MCF 10A (cell line): ENCODE measurements at places on chromosomes 11 and 22.
A peak's percentile ranks its signal among the peaks of the same experiment; 100 is the strongest.

DNA sequence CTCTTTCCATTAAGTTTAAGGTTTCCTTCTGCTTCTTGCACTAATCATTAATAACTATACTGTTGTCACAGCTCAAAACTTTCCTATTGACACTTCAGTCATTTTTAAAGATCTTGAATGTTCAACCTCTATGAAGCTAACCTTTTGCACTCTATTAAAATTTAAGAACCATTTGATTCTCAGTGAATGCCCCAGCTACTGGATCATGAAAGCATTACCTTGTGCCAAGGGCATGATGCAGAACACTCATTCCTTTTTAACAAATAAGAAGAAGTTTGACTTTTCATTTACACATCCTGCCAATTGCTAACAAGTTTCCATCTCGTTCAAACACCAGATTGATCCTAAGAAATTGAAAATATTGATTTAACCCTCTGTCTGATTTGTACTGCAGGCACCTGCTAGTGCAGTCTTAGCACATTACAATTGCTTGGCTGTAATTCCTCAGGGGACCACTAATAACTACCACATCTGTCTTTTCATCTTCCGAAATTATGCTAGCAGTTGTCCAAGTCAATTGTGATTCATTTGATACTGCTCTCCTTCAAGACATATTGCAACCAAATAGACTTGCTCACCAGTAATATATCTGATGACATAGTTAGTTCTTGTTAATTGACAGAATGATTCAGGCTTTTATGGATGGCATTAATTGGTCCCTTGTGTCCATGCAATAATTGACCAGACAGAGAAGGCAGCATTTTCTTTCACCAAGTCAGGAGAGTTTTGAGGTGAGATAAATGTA is 158.4 kb downstream of the TEAD1 start:
- no peak for DNase-seq

- no peak for DNase-seq
Measured at GRCh38 chr22:45526281-45526680, 23.6 kb downstream of the FBLN1 start.

- DNase-seq: peak; percentile 63
Measured at GRCh38 chr11:95364324-95365295, 133.6 kb upstream of the SESN3 start.

GRCh38 chr11:110951037-110951949 is 239.1 kb upstream of the ARHGAP20 start:
- DNase-seq: no peak

DNA sequence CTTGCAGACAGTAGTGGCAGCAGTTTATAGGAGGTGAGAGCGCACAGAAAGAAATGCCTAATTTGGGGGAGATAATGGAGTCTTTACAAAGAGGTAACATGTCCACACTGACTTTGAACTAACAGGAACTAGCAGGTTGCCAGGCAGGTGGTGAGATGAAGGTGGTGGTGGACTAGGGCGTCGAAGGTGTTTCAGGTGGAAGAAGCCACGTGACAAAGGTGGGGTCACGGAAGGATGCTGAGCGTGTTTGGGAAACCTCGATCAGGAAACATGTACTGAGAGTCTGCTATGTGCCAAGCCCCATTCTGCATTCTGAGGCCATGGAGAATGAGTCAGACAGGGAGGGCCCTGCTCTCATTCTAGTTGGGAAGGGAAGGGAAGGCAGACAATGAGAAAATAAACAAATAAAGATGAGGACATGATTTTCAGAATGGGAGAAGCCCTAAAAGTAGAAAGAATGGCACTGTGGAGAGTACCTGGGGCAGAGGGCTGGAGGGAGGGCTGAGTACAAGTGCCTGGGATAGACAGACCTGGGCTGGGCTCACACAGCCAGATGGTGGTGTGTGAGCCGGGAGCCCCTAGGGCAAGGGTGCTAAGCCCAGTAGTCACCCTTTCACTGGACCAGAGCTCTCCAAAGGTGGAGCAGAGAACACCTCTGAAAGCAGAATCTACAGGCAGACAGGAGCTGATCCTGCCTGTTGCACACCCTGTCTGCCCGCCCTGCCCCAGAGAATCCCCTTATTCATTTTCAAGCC is 16.2 kb upstream of the NNMT start:
- peak; percentile 86 for DNase-seq

- DNase-seq: no peak
Measured at GRCh38 chr22:21902296-21903087, 35.0 kb upstream of the MAPK1 start.

DNA sequence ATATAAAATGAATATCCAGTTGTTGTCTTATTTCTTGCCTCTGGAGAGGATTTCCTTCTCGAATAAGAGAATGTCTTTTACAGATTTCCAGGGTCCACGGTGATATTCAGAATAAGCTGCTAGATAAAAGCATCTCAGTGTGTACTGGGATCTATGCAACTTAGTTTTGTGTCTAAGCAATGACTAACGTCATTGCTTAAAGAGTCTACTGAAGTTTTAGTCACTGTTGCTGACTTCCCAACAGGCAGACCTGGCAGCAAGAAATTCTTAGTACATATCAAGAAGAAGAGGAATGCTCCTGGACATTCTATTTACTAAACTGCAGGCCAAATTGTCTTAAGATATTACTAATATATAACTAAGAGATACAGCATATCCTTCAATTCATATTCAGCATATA is 70.3 kb downstream of the SOX6 start:
- DNase-seq: no peak

- DNase-seq: peak; percentile 8
Measured at GRCh38 chr11:65415499-65416340, 6.9 kb upstream of the NEAT1 start.

- no peak for DNase-seq
Measured at GRCh38 chr11:130715085-130715876, 201.0 kb downstream of the SNX19 start.

DNA sequence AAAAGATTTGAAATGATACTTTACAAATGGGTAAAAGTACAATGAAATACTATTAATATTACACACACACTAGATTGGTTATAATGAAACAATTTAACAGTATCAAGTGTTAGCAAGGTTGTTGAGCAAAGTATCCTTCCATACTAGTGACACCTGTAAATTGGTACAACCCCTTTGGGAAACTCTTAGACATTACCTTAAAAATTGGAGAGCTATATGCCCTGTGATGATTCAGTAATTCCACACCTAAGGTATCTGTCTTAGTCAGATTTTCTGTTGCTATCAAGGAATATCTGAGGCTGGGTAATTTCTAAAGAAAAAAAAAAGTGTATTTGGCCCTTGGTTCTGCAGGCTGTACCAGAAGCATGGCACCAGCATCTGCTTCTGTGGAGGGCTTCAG is 7.4 kb upstream of the GDPD4 start:
- DNase-seq: no peak

DNA sequence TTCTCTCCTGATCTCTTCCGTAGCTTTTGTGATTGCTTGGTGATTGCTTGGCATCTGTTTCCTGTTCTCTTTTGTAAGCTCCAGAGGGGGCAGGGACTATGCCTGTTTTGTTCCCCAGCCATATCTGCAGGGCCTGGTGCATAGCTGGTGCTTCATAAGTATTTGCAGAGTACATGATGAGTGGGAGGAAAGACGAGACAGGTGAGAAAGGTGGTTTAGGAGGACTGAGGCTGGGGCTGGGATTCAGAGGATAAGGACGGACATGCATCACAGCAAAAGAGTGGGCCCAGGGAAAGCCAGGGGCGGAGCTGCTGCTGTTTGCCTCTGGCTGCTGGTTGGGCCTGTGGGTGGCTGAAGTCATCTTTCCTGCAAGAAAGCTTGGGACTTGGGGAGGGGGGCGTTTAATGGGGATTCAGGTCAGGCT is 62.4 kb downstream of the DSCAML1 start:
- no peak for DNase-seq

- DNase-seq: no peak
Measured at GRCh38 chr11:94315664-94316063, 11.3 kb downstream of the IZUMO1R start.

DNA sequence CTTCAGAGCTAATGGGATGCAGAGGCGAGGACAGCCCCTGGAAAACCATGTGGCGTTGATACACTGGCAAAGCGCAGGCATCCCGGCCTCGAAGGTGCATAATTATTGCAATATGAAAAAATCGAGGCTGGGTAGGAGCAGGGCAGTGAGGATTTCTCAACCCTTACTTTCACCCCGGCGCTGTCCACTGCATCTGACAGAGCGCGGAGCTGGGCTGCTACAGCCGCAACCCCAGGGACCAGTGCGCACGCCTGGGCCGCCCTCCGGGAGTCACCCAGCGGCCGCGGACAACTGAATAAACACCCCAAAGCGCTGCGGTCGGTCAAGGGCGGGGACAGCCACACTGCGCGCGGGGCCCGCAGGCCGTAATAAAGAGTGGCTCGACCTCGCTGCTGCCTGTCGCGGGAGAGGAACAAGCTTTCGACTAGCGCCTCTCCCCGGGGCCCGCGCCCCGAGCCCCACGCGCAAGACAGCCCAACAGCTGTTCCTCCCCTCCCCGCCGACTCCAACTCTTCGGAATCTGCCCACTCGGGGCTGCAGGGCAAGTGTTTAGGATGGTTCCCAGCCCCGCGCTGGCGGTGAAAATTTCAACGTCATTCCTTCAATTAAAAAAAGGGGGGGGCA is 3.6 kb upstream of the WT1 start:
- DNase-seq: no peak

DNA sequence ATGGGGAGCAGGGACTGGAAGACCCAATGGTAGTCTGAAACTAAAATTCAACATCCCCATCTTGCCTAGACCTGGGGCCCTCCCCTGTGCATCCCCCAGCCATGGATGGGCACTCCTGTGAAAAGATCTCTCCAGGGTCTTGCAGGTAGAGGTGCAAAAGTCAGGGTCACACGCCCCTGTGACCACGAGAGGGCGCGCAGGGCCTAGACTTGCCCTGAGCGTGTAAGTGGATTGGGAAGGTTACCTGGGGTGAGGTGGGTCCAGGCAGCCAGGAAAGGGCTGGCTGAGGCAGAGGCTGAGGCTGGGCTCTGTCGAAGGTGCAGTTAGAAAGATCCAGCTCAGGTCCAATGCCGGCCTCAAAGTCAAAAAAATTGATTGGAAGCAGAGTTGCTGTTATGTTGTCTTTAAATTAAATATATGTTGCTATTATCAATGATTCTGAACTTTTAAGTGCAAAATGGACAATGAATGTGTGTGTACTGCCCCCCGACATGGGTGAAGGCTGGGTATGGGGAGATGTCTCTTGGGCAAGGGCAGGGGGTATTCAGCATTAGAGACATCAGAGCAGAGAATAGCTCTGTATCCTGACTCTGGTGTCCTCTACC is 4.8 kb upstream of the POU2F3 start:
- DNase-seq: peak; percentile 75

GRCh38 chr11:128116885-128117284 is 470.5 kb downstream of the ETS1 start:
- no peak for DNase-seq

- DNase-seq: no peak
Measured at GRCh38 chr22:37218399-37218770, 6.1 kb upstream of the SSTR3 start.

DNA sequence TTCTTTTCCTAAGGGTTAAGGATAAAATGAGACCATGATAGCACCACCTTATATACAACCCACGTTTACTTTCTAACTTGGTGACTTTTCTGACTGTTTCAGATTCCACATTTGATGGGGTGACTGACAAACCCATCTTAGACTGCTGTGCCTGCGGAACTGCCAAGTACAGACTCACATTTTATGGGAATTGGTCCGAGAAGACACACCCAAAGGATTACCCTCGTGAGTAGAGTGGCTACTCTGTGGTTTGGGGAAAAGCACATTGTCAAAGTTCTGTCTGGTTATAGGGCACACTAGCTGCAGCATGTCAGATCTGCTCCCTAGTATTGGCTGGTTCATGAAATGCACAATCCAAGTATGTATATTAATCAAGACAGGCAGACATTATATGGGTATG is 117.3 kb downstream of the SPON1 start:
- no peak for DNase-seq

DNA sequence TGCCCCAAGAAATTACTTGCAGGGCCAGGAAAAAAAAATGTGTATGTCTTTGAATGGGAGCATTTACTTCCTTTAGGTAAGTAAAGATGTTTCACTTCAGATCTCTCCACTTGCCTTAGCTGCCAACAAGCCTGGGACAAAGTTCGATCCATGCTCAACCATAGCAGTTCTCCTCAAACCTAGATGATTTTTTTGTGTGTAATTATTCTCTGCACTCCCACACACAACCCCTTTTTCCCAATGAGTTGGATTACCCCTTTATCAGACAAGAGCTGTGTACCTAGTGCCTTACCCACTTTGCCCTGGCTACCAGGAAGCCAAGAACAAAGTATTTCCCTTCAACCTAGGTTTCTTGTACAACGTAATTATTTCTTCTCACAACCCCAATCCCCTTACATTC is 35.6 kb downstream of the TPBGL start:
- no peak for DNase-seq

- DNase-seq: peak; percentile 37
Measured at GRCh38 chr22:29096736-29097669, 24.2 kb downstream of the KREMEN1 start.

- no peak for DNase-seq
Measured at GRCh38 chr11:68843052-68843561, 1.4 kb upstream of the CPT1A start.

- no peak for DNase-seq
Measured at GRCh38 chr11:69361466-69361865, 67.5 kb downstream of the MYEOV start.

- DNase-seq: peak; percentile 51
Measured at GRCh38 chr11:4095509-4096230, 1.1 kb downstream of the RRM1 start.

GRCh38 chr11:44564670-44565210 is 723 bp upstream of the CD82 start:
- DNase-seq: peak; percentile 96

DNA sequence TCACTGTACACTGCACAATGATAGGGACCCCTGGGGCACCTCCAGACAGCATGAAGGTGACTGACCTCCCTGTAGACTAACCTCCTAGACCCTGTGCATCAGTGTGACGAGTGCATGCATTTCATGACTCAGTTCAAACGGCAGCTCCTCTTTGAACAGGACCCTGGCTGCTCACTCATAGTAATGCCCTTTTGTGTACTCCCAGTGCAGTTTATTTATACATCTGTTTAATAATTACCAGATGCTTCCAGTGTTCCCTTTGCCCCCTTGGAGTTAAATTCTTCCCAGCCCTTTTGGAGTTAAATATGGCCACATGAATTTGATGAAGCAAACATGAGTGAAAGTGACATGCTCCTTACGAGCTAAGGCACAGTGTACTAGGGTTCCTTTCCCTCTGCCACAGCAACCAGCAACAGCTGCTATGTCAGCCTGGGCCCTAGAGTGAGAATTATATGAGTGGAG is 72.4 kb downstream of the PANX1 start:
- DNase-seq: no peak

DNA sequence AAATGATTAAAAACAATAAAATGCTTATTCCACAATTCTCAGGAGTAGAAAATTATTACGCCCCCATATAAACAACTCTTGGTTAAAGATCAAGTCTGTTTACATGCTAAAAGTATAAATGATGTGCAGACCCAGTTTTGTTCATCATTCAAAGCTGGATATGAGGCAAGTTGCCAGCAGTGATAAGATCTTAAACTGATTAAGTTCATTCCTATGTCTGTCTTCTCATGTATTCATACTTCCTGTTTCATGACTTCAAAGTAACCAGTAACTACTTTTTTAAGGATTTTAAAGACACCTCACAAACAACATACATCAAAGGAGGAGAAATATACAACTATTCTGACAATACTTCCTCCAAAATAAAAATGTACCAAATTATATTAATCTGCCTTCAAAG is 55.0 kb upstream of the ARHGAP32 start:
- no peak for DNase-seq

GRCh38 chr22:36467946-36468345 is 13.5 kb downstream of the TXN2 start:
- peak; percentile 91 for DNase-seq

- peak; percentile 76 for DNase-seq
Measured at GRCh38 chr11:32706985-32707741, 87.3 kb downstream of the CCDC73 start.
